RPMI8226 (cell line): ENCODE measurements at places on chromosomes 12 and 14.

GRCh38 chr14:64792231-64792630 lies 87.5 kb downstream of the SPTB start:
- DNase-seq, result no peak

- no peak for DNase-seq
Measured at GRCh38 chr12:65323070-65323469, 44.6 kb downstream of the MSRB3 start.

DNA sequence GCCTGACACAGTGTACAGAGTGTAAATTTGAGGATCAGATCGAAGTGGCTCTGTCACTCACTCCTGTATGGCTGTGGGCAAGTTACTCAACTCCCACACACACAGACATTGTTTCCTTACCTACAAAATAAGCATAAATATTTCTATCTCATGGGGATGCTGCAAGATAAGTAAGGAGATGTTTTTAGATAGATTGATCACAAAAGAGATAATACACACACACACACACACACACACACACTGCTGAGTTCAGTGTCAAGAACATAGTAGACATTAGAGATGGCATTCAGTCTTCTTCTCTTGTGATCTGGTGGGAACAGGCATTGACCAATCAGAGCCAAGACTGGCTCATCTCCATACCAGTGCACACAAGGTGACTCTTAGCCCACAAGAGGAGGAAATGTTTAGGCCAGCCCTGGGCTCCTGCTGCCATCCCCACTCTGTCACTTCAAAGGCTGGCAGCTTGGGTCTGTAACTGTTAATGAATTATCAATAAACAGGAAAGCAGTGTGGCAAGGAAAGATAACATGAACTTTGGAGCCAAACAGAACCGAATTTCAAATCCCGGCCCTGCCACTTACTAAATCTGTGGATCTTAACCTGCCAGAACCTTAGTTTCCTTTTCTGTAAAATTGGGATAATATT lies 3.4 kb upstream of the RNASE8 start:
- no peak for DNase-seq

- no peak for DNase-seq
Measured at GRCh38 chr14:23388996-23389395, 12.2 kb downstream of the CMTM5 start.

DNA sequence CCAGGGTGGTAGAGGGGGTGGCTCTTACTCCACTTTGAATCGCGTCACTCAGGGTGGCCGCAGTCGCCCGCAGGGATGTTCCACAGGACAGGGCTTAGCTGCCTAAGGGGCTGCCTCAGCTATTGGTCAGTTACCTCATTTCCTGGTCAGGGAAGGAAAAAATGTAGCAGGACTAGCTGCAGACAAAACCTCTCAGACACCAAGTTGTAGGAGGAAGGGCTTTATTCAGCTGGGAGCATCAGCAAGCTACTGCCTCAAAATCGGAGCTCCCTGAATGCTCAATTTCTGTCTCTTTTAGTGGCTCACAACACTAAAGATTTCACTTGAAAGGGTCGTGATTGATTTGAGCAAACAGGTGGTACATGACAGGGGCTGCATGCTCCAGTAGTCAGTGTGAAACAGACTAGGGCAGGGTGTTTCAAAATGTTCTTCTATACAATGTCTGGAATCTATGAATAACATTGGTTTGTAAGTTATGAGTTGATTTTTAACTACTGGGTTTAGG lies 6.4 kb upstream of the CLEC6A start:
- DNase-seq, result no peak

- DNase-seq, result no peak
Measured at GRCh38 chr14:63652406-63652805, 10.7 kb upstream of the WDR89 start.

GRCh38 chr12:57416039-57416996 lies 14.5 kb downstream of the R3HDM2 start:
- DNase-seq, result no peak

GRCh38 chr12:3199551-3200031 lies 122.4 kb downstream of the TSPAN9 start:
- DNase-seq, result peak; percentile 30

DNA sequence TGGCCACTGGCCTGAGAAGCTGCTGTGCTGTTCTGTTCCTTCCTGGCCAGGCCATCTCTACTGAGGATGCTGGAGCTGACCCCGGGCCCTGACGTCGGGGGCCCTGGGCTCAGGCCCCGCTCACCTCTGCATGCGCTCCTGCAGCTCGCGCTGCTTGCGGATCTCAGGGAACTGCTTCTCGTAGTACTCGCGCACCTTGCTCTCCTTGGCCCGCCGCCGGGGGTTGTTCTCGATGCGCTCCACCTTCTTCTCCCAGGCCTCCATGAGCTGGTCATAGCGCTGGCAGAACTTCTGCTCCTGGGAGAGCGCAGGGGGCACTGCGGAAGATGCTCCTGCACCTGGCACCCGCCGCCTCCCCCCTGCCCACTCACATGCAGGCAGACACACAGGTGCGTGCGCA lies 135.6 kb downstream of the RFLNA start:
- no peak for DNase-seq

DNA sequence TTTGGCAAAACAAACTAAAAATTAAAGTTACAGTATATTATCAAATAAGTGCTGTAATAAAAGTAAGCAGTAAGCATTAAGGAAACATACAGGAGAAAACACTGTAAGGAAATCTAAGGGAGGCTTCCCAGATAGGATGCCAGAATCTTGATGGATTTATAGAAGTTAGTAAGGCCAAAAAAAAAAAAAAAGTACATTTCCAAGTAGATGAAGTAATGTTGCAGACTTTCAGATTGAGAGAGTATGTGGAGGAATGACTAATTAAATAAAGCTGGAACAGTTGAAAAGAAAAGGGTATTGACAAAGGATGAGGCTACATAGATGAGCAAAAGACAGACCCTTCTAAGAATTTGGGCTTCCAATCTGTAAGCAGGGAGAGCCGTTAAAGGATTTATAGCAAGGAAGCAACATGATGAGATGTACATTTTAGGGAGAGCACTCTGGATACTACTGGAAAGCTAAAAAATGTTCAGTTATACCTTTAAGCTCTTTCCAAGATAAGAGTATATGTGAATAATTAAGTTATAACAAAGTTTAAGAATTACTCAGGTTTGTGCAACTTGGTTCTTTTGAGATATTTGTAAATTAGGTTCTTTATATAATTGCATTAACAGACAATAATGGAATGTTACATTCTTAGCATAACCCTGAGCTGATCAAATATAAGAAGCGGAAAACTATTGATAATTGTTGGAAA lies 87.5 kb upstream of the MON2 start:
- no peak for DNase-seq

DNA sequence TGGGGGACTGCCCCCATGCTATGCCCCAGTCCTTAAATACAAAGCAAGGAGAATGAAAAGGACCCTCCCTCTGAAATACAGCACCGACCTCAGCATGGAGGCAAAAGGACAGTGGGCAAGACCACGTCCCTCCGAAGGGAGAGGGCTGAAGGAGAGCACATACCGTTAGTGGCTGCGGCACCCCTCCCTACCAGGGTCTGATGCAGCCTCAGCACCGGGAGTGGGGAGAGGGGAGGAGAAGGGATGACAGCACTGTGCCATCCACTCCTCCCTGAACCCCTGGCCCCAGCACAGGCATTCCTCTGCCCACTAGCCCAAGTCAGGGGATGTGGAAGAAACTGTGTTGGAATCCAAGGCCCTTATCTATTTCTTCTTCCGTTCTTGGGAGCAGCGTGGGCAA lies 3.6 kb upstream of the ACRBP start:
- no peak for DNase-seq

DNA sequence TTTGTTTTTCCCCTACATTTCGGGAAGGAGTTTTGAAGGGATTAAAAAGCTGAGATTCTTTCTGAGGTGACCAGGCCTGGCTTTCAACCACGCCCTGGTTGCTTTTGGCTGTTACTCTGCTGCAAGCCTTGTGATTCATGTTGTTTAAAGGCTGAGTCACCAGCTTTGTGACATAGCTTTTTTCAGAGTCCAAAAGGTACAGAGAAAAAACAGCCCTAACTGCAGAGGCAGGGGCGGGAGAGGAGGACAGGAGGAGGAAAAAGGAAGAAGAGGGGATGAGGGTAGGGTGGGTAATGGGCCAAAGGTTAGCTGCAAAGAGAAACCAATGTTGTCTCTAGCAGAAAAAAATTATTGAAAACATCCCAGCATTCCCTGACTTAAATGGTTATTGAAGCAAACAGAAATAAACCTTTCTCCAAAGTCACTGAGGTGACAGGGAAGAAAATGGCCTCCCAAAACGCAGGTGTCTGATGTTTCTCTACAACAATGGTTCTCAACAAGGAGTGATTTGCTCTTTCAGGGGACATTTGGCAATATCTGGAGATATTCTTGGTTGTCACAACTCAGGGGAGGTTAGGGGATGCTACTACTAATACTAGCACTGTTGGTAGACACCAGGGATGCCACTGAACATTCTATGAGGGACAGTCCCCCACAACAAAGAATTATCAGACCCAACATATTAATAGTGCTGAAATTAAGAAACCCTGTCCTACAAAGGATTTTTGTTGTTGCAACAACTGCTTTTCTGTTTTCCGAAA lies 2.1 kb upstream of the UBC start:
- DNase-seq, result peak; percentile 72

GRCh38 chr12:47835006-47835830 lies 15.5 kb upstream of the HDAC7 start:
- DNase-seq, result peak; percentile 47
